ENCODE measurements at places on chromosomes 3 and 15.

DNA sequence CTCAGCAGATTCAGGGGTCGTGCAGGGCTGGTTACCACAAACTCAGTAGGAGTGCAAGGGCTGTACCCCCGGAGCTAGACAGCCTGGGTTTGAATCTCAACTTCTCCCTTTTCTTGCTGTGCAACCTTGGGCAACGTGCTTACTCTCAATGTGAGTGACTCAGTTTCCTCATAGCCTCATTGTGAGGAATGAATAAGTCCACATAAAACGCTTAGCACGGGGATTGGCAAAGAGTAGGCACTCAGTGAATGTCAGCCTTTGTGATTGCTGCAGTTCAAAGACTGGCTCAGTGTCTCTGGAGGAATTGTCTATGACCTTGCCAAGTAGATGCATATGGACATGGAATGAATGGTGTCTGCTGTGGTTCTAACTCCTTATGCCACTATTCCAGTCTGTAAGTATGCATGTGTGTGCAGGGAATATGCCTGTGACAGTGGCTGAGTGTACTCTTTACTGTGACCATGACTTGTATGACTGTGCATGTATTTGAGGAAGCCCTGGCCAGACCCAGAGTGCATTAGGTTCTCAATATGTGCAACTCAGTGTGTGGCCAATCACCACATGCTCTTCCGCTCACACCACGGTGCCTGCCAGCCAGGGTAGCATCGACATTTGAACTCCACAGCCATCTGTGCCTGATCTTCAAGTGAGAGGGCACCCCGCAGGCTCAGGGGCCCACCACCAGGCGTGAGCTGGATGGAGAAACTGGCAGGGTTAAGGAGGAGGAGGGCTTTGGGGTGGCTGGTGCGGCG lies 900 bp upstream of the HYAL3 start:
- DNase-seq = no peak

- no peak for DNase-seq
These were observed 153.0 kb downstream of the SMAD6 start for GRCh38 chr15:66855041-66855440.

GRCh38 chr15:57445872-57446271 lies 69.6 kb downstream of the CGNL1 start:
- DNase-seq = no peak

GRCh38 chr15:67579967-67580366 lies 37.5 kb downstream of the MAP2K5 start:
- no peak for DNase-seq

DNA sequence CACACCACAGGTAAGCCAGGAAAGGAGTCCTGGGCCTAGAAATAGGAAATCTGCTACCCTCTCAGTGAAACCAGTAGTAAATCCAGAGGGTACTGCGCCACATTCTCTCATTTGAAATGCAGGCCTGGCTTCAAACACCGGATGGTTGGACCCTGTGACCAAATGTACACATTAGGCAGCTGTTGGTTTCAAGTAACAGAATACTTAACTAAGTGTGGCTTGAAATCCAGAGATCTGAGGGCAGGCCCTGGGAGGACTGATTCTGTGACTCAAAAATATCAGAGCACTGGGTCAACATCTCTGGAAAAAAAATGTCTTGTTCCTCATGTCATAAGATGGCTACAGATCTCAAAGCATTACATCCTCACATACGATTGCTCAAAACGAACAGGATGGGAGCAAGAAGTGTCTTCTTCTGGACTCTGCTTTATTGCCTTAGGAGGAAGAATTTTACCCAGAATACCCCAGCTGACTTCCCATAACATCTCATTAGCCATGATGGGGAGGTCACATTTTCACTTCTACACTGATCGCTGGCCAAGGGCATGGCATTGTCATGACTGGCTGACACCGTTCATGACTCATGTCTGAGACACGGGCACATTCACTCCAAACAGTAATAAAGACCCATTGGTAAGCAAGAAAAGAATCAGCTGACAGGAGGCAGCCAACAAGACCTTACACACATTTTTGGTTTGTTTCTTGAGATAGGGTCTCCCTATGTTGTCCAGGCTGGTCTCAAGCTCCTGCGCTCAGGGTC lies 166.0 kb downstream of the ARRDC4 start:
- no peak for DNase-seq

- DNase-seq = no peak
These were observed 19.4 kb downstream of the DHX36 start for GRCh38 chr3:154304936-154305335.

DNA sequence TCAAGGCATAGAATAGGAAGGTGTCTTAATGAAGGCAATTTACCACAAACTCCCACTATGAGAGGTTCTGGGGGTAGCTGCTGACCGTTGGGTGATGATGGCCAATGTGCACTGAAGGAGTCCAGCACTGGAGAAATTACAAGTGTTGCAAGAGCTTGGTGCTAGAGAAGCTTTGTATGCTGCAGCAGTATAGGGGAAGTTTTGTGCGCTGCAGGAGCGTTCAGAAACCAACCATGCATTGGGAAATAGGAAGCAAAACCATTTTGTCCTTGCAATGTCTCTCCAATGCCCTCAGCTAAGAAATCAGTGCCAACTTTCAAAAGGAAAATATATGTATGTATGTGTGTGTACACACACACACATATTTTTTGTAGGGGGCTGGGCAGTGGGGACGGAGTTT lies 441.6 kb upstream of the NAALADL2 start:
- DNase-seq = no peak

- DNase-seq = no peak
These were observed 742.0 kb downstream of the NR2F2 start for GRCh38 chr15:97072545-97072944.

GRCh38 chr3:123156276-123156995 lies 45.3 kb upstream of the SEC22A start:
- DNase-seq = no peak

DNA sequence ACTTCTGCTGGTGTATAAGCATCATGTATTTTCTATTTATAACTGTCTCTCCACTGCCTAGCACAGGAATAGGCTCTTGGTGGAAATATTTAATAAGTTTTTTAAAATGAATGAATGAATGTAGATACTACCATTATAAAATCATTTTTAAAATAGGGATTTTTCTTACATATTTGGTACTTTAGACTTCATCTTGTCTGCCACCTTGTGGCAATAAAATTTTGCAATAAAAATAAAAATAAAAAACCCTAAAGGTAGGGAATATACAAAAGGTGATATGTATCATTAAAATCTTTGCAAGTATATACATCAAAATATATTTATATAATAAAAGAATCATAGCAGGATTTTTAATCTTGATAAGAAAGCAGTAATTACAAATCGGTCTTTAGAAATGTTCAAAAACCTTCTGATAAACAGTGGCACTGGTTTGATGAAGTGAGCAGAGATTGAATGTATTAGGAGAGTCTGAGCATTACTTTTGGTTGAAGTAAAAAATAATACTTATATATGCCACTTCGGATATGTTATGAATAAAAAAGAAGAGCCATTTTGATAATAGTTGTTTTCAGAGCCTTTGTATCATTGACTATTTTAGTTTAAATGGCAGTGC lies 95.2 kb downstream of the SPATA16 start:
- no peak for DNase-seq

- peak; percentile 66 for DNase-seq
These were observed 48.7 kb downstream of the FGF7 start for GRCh38 chr15:49471733-49472132.

DNA sequence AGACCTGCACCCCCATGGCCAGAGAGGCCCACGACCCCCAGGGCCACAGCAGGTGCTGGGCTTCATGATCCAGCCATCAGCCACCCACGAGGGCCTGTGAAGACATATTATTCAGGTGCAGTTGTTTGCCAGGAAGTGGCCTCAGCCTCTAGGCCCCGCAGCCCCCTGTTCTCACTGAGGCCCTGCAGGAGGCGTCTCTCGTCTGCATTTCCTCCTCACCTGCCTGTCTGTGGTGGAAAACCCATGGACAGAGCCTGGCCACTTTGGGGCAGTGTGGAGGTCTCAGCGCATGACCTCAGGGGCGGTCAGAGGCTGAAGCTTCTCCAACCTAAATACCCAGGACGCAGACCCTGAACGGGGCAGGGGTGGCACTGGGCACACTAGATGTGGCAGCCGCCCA lies 18.6 kb downstream of the UROC1 start:
- no peak for DNase-seq

DNA sequence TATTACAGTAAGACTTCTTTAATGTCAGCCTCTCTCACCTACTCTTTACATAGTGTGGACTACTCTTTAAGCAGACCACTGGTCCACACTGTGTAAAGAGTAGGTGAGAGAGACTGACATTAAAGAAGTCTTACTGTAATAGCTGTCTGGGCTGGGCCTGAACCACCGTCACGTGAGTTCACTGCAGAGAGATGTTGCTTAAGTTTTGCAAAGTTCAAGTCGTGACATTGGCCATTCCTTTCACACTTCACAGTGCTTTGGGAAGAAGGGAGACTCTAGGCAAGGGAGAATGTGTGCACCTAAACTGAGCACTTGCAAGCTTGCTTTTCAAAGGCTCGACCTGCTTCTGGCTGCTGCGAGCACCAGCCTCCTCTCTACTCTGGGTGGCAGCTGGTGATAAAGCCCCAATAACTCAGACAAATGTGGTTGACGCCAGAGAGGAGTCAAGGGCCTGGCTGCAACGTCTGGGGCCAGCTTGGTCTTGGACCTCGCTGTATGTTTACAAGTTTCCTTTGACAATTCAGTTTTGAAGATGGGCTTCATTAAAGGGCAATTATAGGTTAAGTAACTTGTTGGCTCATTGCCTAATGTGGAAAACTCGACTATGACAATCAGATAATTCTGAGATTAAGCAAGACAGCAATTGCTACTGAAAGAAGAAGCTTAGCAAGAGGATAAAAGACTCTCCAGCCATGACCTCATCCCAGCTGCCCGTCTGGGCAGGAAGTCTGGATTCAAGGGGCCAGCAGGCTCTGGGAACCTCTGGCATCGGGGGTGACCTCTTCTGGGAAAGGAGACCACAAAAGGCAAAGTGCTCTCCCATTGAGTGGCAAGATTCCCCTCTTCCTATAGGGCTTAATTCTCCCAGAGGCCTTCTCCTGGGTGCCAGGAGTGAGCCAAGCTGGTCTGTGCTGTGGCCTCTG lies 242.1 kb upstream of the TLE3 start:
- no peak for DNase-seq

GRCh38 chr3:149114458-149114857 lies 15.0 kb upstream of the HPS3 start:
- DNase-seq = no peak

GRCh38 chr15:48759921-48760320 lies 50.9 kb downstream of the CEP152 start:
- DNase-seq = no peak

DNA sequence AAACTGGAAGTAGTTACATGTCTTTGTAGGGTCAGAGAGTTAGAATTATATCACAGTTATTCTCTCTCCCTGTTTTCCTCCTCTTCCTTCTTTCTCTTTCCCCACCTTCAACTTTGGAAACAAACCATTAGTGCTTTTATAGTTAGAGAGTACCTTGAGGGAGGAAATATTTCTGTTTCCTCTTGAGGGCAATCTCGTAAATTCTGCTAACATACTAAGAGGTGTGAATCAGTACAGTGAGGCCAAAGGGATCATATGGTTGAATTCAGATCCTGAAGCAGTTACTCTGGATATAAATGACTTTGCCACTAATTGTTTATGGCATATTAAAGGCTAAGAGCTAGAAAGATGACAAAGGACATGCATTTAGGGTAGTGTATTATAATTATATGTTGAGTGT lies 60.3 kb upstream of the CCNL1 start:
- no peak for DNase-seq

DNA sequence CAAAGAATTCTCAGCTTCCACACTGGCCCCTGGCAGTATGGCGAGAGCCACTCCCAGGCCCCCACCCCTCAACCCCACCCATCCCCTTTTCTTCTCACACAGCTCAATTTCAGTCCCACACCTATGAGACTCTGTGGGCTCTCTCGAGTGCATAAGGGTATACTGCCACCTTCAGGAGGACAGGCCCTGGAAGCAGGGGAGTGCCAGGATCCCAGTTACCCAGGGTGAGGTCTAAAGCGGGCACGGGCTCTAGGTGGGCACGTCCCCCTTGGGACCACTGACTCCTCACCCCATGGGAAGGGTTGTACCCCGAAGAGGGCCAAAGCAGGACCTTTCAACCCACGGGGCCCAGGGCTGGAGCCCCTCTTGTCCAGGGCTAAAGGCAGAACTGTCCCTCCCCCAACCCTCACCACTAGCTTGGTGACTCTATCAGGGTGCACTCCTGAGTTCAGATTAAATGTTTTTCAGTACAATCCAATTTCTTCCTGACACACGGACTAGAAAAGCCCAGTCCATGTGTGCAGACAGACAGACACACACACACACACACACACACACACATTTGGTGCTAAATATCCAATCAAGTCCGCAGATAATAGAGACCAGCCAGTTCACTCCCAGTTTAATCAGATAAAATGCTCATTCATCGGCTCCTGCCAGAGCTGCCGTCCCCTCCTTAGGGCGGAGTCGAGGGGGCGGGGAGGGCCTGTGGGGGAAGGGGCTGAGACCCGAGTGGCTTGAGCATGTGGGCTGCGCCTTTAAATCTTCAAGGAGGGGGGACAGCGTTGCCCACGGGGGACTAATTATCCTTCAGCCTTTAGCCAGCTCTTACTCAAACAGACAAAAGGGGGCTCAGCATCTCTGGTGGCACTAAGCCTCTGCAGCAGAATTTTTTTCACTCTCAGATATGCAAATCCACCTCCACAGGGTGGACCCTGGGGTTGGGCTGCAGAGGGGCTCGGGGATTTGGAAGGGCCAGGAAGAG lies 59.3 kb downstream of the CYP11A1 start:
- no peak for DNase-seq

- DNase-seq = no peak
These were observed 41.9 kb upstream of the TRA2B start for GRCh38 chr3:185979721-185980121.

DNA sequence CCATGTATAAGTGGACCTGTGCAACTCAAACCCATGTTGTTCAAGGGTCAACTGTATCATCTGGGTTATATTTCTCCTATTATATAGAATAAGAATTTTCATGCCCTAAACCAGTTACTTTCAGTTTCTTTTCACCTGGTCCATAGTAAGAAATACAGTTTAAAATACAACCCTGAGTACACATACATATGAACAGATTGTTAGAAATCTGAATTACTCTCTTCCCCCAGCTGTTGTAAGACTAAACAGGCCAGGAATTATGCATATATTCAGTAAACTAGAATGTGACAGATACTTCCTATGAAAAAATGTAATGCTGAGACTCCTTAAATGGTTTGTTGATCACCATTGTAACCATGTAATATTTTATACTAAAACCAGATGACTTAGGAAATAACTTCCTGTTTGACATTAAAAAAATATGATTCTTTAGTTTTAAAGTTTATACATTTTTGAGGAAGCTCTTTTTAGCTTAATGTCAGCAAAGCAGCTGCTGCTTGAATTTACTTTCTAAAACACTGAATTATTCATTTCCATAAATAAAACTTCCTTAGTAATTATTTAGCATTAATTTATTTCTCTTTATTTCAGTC lies 52.5 kb upstream of the ZCWPW2 start:
- DNase-seq = no peak

- DNase-seq = no peak
These were observed 75.9 kb upstream of the CADPS start for GRCh38 chr3:62951037-62951613.

All from T-helper 2 cell (primary cell).